RCC 7860 (cell line): ENCODE measurements at places on chromosomes 5 and 9.

DNA sequence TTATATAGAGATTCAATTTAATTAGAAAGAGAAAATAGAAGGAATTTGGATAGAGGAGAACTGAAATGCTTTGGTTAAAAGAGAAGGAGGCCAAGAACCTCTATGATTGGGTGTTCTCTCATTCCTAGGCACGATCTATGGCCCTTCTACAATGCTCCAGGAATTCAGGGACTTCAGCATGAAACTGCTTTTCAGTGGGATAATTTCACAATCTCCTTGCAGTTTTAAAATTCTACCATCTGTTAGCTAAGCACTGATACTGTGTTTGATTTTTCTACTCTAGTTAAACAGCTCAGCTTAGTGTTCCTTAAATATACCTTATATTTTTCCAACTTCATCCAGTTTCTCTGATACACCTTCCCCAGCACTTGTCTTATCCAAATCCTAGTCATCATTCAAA lies 141.9 kb downstream of the SSBP2 start:
- DNase-seq, result no peak

DNA sequence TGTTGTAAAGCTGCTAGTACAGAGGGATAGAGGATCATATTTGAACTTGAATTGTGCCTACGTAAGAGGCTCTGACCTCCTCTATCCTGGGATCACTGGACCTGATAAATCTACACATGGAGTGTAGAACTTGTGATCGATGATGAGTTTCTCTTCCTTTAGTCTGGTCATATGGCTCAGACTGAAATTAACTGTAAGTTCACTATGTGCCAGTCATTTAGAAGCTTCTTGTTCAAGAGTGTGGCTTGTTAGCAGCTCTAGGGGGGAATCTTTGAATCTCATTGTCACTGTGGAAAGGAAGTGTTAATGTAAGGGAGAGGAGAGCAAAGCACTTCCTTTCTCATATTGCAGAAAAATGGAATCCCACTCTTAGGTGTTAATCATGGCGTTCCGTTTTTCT lies 12.1 kb downstream of the ZBTB34 start:
- DNase-seq, result no peak

- no peak for DNase-seq
Observed at GRCh38 chr5:179863449-179864085, 5.0 kb upstream of the MRNIP start.

- no peak for DNase-seq
Observed at GRCh38 chr5:6551287-6551954, 81.4 kb downstream of the NSUN2 start.

DNA sequence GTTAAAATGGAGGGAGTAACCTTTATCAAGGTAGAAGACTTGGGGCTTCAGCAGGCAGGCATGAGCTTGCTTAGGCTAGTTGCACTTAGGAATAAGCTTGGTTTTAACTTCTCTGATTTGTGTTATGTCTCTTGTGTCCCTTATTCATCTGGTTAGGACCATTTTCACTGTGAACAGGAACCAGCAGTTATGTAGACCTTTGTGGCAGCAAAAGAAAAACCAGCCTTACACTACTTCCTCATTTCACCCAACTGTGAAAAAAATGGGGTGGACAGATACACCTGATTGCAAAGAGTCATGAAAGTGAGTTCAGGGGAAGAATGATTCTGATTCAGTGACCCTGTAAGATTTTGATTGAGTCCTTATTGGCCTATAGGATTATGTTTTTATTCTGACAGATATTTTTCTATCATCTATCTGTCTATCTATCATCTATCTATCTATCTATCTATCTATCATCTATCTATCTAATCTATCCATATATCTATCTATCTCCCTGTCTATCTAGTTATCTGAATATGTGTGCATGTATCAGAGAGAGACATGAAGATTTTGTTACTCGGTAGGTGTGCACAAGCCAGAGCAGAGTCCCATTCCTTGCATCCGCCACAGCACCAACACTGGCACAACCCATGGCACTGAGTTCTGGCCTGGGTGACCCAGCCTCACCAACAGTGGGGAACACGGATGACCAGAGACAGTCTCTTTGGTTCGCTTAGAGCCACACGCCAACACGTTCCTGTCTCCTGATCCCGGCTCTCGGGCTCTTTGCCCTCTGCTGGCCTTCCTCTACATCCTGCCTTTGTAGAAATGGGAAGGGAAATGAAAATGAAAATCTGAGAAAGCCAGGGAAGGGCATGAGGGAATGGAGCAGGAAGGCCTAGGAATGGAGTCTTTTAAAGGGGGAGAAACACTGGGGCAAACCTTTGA lies 1.3 kb upstream of the ZNF366 start:
- DNase-seq, result no peak
